WERI-Rb-1 (cell line): ENCODE measurements at places on chromosomes 12 and 14.

- DNase-seq: peak; percentile 14
Observed at GRCh38 chr14:96268431-96269358, 12.7 kb downstream of the BDKRB1 start.

DNA sequence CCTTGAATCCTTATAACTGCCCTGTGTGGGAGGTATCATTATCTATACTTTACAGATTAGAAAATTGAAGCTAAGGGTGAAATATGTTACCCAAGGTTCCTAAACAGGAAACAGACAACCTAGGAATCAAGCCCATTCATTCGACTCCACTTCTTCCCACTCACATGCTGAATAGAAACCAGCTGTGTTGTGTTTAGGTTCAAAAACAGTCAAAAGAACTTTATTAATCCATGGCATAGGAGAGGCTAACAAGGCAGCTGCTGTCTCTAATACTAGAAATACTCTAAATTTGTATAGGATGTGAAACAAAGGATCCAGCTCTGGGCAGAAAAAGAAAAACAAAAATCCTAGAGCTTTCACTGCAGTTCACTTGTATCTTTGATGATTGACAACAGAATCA is 9.9 kb downstream of the AMDHD1 start:
- no peak for DNase-seq

GRCh38 chr14:89227496-89227836 is 189.6 kb downstream of the FOXN3 start:
- DNase-seq: no peak

- DNase-seq: no peak
Observed at GRCh38 chr12:42180990-42181596, 36.4 kb upstream of the GXYLT1 start.

GRCh38 chr12:110277530-110278254 is 3.4 kb upstream of the ATP2A2 start:
- no peak for DNase-seq

DNA sequence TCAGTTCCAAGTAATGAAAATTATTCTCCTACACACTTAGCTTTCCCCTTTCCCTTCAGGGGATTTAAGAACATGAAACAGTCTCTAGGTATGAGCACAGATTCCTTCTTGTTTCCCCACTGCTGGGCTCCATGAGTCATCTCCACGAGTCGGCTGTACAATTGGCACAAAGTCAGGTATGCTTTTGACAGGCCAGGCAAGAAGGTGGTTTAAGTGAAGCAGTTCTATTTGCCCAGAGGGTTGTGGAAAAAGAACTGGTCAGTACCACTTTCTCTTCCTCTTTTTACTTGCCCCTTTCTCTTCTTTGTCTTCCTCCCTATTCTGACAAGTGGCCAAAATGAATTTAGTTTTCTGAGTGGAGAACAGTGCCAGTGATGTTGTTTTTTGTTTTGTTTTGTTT is 16.3 kb downstream of the DYNC1H1 start:
- no peak for DNase-seq

DNA sequence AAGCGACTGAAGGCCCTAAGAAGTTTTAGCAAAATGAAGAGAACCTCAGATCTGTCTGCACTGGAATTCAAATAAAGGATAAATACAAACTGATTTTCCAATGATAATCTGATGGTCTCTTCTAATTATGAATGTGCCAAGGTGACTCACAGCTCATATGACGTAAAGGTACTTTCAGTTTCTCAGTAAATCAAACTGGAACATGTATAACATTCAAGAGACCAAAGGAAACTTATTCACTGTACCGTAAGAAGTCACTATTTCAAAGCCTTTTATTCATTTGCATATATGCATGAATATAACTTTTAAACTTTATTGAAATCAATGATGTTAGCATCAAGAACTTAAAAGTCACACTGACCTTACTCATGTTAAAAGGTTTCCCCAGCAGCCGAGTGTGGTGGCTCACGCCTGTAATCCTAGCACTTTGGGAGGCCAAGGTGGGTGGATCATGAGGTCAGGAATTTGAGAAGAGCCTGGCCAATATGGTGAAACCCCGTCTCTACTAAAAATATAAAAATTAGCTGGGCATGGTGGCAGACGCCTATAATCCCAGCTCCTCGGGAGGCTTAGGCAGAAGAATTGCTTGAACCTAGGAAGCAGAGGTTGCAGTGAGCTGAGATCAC is 52.2 kb downstream of the ATXN2 start:
- DNase-seq: no peak

- DNase-seq: no peak
Observed at GRCh38 chr12:99137124-99137855, 492.2 kb downstream of the APAF1 start.

DNA sequence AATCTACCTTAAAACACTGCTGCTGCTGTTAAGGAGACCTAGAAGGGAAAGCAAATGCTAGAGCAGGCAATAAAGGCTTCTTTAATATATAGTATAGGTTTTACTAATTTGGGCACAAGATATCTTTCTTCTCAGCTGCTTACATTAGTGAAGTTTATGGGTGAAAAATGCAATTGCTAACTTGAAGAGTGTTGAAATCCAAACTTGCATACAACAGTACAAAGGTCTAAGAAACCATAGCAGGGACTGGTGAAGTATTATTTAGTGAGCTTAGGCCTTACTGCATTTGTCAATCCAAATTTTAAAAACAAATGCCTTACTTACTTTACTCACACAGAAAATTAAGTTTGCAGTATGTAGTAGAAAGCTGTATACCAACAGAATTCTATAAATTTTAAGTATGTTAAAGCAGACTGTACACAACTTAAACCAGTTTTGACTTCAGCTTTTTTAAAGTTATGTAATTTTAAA is 1.4 kb upstream of the AP4S1 start:
- no peak for DNase-seq

DNA sequence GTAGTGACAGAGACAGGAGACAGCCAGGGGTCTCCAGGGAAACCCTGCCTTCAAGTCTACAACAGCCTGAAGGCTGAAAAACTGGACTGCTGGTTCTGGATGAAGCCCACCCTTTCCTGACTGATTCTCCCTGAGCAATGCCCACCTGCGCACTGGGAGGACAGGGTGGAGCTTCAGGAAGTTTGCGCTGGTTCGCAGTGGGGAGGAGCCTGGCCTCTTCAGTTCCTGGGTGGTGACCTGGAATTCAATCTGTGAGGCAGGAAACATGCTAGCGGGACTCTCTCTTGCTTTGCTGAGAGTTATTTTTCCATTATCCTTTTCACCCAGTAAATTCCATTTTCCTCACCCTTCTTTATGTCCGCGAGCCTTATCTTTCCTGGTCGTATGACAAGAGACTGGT is 600.8 kb downstream of the TRHDE start:
- DNase-seq: no peak

- peak; percentile 72 for DNase-seq
Observed at GRCh38 chr14:23562822-23563472, 4.6 kb downstream of the AP1G2 start.

DNA sequence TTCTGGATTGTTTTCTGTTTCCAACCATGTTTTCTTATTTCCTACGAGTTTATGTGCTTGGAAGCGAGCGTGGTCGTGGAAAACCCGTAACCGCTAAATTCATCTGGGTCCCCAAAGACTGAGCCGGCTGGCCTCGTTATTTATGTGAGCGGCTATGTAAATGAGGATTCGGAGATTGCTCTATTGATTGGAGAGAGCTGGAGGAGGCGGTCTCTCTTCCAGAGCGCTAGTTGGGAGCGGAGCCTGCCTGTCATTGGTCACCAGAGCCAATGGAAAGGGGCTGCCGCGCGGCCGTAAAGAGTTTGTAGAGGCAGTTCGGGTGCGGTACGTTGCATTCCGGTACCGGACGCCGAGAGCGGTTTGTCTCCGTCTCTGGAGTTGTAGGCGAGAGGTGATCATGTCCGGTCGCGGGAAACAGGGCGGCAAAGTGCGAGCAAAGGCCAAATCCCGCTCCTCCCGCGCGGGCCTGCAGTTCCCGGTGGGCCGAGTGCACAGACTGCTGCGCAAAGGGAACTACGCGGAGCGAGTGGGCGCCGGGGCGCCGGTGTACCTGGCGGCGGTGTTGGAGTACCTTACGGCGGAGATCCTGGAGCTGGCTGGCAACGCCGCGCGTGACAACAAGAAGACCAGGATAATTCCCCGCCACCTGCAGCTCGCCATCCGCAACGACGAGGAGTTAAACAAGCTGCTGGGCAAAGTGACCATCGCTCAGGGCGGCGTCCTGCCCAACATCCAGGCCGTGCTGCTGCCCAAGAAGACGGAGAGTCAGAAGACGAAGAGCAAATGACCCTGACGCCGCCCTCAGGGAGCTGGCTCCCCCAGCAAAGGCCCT is 29.0 kb downstream of the WBP11 start:
- no peak for DNase-seq

DNA sequence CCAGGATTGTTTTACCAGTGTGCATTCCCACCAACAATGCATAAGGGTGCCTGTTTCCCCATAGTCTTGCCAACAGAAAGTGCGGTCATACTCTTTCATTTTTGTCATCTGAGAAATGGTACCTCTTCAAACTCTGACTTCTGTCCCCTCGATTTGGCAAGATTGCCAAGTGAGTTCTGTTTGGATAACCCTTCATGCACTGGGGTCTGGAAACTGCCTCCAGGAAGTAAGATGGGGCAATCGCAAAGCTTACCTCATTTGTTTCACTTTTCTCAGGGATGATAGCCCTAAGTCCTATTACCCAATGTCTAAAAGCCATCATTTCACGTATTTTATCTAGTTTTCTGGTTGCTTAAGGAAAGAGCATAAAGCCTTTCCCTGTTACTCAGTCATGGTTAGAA is 28.6 kb upstream of the NR1H4 start:
- no peak for DNase-seq
